ENCODE measurements at places on chromosomes 5 and 9.

- DNase-seq, result no peak
Observed at GRCh38 chr9:20043461-20043860, 254.6 kb upstream of the SLC24A2 start.

DNA sequence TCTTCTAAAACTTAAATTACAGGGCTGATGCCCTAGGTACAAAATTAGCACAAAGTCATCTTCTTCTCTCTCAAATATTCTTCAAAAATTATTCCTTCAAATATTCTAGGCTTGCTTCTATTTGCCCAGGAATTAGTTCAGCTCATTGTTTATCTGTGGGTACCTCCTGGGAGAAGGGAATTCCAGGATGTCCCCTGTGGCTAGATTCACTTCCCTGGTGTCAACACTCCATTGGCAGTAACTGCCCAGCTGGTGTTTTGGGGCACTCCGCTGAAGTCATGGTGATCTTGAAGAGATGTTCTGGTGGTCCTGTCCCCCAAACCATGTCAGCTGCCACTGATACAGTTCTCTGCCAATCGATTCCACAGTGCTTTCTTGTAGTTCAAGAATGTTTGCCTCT lies 26.2 kb upstream of the TGFBR1 start:
- no peak for DNase-seq

DNA sequence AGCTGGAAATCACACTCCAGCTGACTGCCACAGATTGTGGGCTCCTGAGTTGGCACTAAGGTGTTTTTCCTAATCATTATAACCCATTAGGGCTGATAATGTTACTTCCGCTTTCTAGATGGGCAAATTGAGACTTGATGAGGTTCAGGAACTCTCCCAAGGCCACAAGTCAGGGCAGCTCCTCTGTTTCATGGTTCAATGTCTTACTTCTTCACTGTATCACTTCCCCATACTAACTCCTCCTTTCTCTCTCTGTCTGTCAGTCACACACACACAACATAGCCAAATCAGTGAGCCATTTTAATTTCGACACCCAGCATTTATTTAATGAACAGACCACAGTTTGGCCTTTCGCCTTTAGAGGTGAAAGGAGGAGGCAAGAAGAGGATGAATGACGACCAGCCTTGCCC lies 17.8 kb upstream of the TRAF1 start:
- no peak for DNase-seq

- no peak for DNase-seq
Observed at GRCh38 chr5:1834721-1835429, 33.7 kb downstream of the NDUFS6 start.

- no peak for DNase-seq
Observed at GRCh38 chr5:65727491-65728156, 5.6 kb downstream of the NLN start.

DNA sequence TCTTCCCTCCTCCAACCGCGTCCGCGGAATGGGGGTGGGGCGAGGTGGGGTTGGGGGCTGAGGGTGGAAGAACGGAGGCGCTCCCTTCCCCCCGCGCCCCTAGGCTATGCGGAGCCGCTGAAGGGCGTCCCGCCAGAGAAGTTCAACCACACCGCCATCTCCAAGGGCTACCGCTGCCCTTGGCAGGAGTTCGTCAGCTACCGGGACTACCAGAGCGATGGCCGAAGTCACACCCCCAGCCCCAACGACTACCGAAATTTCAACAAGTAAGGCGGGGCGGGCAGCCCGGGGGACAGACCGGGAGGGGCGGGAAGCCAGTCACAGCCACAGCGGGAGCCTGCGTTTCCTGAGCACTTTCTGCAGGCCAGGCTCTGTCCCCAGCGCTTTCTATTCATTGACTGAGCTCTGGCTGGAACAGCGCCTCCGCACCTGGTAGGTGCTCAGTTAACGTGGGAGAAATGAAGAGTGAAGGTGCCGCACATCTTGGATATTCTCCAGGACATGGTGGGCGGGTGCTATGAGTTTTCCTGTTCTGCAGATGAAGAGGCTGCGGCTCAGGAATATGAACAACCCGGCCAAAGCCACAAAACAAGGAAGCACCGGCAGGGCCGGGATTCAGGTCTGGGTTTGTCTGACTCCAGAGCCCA lies 11.3 kb downstream of the MYOZ3 start:
- peak; percentile 82 for DNase-seq

- no peak for DNase-seq
Observed at GRCh38 chr5:99187611-99188010, 258.8 kb upstream of the CHD1 start.

DNA sequence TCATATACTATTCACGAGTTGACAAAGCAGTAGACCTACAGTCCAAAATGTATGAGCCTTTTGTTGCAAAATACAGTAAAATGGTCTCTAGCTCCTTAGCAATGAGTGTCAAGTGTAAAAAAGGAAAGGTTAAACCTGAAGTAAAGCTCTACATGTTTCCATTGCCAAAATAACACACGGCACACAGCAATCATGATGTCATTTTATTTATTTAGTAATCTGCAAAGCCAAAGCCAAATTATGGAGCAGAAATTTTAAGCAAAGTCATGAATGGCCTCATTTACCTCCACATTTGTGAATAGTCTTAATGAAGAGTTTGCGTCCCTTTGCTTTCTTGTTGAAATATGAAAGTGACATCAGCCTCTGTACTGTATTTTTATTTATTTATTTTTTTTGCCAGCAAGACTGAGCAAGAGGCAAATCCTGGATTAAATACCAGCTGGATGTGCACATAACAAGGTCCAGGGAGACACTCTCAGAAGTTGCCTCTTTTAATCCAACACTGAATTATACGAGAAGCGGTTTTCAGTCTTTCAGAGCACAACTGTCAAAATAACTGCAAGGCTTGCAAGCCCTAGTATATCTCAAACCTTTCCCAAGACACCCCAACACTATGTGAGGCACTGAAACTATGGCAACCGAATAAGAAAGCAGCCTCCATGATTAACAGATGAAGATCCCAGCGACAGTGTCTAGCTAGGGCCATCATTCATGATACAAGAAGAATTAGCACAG lies 9.7 kb downstream of the SEMA6A start:
- no peak for DNase-seq

- no peak for DNase-seq
Observed at GRCh38 chr9:77816641-77817341, 168.7 kb upstream of the GNA14 start.

DNA sequence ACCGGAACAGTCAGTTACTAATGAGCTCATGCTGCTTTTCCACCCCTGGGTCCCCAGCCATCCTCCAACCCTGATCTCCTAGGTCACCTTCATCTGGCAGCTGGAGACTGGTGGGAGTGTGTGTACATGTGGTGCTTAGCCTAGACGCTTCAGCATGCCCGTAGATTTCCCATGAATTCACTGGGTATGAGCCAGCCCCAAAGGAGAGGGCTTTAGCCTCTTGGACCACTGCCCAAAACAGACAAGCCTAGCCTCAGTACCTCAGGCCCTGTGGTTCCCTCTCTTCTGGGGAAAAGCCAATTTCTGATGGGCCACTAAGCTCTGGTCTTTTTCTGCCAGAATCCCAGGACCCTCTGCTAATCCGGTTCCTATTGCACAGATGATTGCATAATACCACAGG lies 48.0 kb upstream of the ASTN2 start:
- peak; percentile 68 for DNase-seq

All from right hindlimb (tissue), 1 donor.